ENCODE measurements at places on chromosomes 12 and 14.

DNA sequence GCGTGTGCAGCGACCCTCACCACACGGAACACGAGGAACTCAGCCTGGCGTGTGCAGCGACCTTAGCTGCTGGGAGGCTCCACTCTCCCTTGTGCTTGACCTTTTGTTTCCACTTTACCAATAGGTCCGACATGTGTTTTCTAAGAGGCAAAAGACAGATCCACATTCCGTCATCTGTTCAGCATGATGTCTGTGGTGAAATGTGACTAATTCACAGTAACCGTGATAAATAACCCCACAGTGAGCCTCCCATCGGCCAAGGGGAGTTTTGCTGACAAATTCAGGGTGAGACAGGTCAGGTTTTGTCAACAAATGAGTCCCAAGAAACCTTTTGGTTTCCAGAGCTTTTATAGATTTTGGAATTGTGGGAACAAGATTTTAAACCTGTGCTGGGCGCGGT, 55.9 kb downstream of the MOK start:
- DNase-seq, result no peak

- DNase-seq, result no peak
These were observed 43.9 kb upstream of the GNPNAT1 start for GRCh38 chr14:52835122-52835903.

DNA sequence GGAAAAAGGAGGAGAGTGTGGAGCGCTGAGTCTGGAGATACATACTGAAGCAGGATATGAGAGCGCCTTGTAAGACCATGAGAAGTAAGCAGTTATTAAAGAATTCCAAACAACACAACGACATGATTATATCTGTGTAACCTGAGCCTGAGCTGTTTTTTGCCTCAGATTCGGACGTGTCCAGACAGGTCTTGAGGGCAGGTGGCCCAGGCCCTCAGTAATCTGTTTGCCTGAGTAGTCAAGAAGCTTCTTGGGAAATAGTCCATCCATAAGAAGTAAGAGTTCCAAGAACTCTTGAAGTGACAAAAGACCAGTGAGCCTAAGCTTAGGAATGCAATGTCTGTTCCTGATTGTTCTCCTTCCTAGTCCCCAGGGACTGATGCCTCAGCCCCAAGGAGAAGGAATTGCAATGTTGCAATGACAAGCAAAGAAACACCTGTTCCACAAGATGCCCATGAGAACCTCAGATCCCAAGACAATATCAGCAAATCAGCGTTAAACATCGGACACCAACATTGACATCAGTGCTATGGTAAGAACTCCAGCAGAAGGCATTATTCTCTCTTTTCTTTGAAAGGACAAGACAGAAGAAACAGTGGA, 34.7 kb upstream of the ADAMTS20 start:
- no peak for DNase-seq

- no peak for DNase-seq
These were observed 52.8 kb downstream of the ARF6 start for GRCh38 chr14:49945448-49946319.

All from activated CD4-positive, CD25-positive, alpha-beta regulatory T cell (primary cell).